NCI-H774 (cell line): ENCODE measurements at places on chromosomes 2 and 18.

- no peak for DNase-seq
Measured at GRCh38 chr2:108640731-108641130, 78.6 kb upstream of the RANBP2 start.

- DNase-seq: no peak
Measured at GRCh38 chr2:159714247-159714930, 2.1 kb downstream of the MARCHF7 start.

DNA sequence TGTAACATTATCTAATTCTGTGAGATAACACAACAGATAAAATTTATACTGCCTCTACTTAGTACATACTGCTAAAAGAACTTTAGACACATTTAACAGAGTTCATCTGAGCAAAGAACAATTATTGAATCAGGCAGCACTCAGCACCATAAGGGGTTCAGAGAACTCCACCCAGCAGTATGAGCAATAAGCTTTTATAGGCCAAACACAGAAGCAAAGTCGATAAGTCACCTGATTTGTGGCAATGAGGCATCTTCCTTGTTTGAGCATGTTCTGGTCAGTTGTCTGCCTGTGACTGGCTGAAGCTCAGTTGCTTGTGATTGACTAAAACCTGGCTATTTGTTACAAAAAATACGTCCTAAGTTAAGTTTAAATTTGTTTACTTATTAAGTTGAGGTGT is 746.1 kb upstream of the DDX18 start:
- no peak for DNase-seq

GRCh38 chr2:215612786-215613185 is 176.9 kb upstream of the FN1 start:
- DNase-seq: no peak

DNA sequence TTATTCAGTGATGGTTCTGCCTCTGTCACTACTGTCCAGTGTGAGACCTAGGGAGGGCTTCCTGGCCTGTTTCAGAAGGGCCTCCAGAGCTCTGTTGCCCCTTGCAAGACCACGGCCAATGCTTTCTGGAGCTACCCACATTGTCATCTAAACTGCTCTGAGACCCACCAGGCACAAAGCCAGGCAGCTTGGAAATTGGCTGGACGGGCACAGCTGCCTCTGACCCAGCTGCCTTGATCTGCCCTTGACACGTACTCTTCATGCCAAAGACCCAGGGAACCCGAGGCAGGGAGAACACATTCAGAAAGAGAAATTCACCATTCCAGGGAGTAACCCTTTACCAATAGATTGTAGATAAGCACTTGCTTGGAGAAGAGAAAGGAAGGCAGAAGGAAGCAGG is 183.7 kb upstream of the SIX2 start:
- DNase-seq: no peak

DNA sequence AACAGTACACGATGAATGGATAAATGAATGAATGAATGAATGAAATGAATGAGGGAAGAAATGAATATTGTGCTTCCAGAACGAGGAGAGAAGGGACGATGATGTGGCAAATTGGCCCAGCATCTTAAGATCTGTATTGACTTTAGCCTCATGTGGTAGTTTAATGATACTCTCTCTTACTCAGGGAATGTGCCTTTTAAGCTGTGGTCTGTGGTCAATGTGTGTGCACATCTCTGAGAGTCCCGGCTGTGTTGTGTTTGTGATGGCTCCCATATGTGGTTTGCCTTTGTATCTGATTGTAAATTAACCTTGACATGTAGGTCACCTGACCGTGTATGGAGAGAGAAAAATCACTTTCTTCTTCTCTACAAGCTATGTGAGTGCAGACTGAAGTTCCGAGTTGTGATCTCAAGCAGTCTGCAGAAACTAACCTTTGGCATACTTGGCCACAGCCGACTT is 91.2 kb downstream of the NEDD4L start:
- no peak for DNase-seq

- DNase-seq: no peak
Measured at GRCh38 chr2:53632714-53633113, 134.9 kb upstream of the CHAC2 start.

DNA sequence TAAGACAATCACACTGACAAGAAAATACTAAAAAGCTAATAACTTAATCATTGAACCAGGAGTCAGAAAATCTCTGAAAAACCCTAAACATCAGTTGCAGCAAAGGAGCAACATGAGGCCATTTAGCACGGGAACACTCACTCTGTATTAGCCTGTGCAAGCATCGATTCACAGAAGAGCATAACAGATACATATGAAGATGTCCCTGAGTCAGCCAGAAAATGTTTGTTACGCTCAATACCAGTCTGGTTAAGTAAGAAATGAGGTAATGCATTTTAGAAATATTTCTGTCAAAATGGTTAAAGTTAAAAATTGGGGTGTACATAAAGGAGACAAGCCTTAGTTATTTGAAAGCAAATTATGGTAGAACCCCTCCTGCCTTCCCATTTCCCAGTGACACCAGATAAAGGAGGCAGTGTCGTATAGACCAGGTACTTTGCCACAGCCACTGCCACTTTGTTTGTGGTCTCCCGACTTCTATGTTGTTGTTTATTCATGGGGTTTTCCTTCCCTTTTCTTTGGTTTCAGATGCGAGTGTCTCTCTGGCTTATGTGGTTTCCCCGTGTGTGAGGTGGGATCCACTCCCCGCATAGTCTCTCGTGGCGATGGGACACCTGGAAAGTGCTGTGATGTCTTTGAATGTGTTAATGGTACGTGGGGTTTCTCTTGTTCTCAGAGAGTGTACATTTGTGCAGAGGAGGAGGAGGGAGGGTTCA is 108.6 kb downstream of the CRIM1 start:
- DNase-seq: no peak
